ENCODE measurements at places on chromosomes 5 and 9.

GRCh38 chr9:134224567-134225093, 60.3 kb upstream of the RNU6ATAC start:
- no peak for DNase-seq

DNA sequence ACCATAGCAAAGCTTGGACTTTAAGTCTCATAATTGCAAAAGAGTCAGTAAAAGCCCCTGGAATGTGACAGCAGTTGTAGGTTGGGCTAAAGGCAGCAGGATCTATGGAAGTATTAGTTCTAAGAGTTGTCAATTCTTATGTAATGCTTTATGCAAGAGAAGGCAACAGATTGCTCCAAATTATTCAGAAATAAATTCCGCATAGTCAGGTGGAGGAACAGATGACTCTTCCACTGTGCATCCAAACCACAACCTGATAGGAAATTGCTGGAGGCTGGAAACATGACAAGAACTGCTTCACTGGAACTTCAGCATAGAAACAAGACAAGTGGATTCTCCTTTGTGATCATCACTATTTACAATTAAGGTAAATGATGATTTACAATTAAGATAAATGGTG, 101.0 kb downstream of the STARD4 start:
- no peak for DNase-seq

GRCh38 chr9:127561491-127562278, 50.4 kb upstream of the STXBP1 start:
- DNase-seq = peak; percentile 100

DNA sequence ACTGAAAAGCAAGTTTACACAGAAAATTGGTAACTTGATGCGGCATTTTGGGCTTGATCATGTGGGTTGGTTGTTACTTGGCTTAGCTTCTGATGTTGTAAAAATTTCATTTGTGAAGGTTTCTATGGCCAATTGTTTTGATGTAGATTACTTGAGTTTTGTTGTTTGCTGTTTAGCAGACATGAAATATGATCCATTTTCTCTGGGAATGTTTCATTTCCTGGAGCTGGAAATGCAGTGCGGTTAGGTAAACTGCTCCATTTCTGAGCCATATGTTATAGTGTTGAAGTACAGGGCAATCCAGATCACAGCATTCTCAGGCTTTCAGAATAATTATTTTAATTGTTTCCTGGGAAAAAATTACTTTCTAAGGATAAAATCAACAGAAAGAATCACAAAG, 396.9 kb downstream of the ENC1 start:
- no peak for DNase-seq

DNA sequence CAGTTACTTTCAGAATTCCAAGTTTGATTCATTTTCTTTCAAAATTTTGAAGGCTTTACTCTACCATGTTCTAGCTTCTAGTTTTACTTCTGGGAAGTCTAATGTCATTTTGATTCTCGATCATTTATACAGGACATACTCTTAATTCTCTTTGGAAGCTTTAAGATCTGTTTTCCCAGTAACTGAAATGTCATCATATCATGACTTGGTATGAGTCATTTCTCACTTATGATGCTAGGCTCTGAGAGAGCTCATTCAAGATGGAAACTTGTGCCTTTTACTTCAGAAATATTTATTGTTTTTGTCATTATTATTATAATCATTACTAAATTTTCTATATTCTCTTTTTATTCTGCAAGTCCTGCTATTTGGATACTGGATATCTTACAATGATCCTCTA, 222.3 kb downstream of the PARP8 start:
- DNase-seq = peak; percentile 20

- DNase-seq = no peak
Observed at GRCh38 chr9:125743682-125744428, 3.3 kb upstream of the PBX3 start.

DNA sequence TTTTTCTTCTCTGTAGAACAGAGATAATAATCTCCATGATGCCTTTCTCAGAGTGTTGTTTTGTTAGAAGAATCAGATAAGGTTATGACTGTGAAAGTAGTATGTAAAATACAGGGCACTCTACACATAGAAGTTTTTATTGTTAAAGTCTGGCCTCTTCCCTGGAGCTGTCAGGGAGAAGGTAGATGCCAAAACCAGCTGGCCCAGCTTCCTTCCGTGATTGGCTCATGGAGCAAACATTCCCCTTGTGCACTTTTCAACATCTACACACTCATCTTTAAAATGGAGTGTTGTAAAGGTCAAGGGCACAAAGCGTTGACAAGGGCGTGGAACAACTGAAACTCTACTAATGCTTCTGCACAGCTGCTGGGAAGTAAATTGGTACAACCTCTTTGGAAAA, 7.4 kb upstream of the RNF183 start:
- DNase-seq = no peak

DNA sequence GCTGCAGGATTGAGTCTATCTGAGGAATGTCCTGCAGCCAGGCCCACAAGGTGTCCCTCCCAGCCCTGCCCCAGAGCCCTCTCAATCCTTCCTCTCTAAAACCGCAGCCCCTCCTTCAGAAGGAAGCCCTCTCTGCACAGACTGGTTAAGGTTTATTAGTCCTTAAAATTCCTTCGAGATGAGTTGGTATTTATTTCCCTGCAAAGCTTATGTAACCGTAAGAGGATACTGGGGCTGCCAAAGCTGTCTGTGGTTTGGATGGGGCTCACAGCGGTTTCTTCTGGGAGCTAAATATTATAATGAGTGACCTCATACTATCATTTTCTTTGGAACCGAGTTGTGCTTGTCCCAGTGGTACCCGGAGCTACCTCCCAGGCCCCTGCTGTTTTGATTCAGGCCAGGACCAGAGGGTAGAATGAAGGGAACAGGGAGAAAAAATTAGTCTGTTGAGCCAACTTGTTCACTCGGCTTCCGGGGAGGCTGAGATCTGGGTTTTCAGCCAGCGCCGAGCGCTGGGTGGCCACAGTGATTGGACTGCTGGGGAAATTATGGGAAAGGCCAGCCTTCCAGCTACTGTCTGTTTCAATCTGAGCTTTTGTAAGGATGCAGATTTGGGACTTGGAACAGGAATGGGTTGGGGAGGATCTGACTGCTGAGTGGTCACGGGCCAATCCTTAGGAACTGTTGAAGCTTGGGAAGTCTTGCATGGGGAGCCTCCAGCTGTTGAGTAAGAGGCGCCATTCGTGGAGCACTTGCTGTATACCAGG, 107.5 kb downstream of the NDFIP1 start:
- DNase-seq = peak; percentile 80

GRCh38 chr9:12934545-12935272, 159.9 kb downstream of the LURAP1L start:
- DNase-seq = no peak

GRCh38 chr5:180021900-180022299, 49.7 kb downstream of the RNF130 start:
- no peak for DNase-seq

- DNase-seq = no peak
Observed at GRCh38 chr9:89493181-89493580, 4.7 kb downstream of the SEMA4D start.

GRCh38 chr5:124087752-124088151, 575.8 kb downstream of the CSNK1G3 start:
- no peak for DNase-seq

GRCh38 chr9:97830884-97831829, 21.9 kb upstream of the FOXE1 start:
- DNase-seq = no peak

DNA sequence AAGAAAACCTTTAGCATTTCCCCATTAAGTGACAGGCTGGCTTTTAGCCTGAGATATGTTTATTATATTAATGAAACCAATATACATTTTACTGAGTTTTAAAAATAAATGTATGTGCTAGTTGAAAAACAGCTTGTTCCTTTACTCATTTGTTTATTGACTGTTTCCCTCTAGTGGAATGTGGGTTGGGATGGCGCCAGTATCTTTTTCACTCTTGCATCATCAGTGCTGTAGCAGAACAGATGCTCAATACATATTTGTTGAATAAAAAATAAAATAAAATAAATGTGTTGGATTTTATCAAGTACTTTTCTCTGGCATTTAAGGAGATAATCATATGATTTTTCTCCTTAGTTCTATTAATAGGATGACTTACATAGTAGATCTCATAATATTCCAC, 43.0 kb downstream of the FSTL4 start:
- no peak for DNase-seq

DNA sequence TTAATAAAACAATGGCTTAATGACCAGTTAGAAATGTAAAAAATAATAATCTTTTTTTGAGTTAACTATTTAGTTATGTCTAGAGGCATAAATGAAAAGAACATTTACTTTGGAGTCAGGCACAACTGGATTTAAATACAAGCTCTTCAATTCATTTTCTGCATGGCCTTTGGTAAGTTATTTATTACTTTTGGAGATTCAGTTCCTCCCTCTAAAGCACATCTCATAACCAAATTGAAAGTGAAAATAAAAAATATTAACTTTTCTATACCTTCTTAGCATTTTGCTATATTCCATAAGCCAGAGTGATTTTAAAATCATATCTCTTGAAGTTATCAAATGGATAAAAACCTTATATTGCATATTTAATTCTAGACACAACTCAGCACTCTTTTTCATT, 434.9 kb upstream of the SMARCA2 start:
- DNase-seq = no peak
